ENCODE measurements at places on chromosomes 3 and 15. TPM values are rescaled to one million over a fixed set of nuclear protein-coding genes. Genes with fewer than 3 reads are reported as not detected.

IL20RB gene
- 0.32 TPM for polyA plus RNA-seq

ALDH1A2 gene
- 0.90 TPM for polyA plus RNA-seq

UPK1B gene
- not detected for polyA plus RNA-seq

CLEC3B gene
- polyA plus RNA-seq = 0.10 TPM

DAZL gene
- polyA plus RNA-seq = not detected

SSUH2 gene
- 125 TPM for polyA plus RNA-seq

DNA sequence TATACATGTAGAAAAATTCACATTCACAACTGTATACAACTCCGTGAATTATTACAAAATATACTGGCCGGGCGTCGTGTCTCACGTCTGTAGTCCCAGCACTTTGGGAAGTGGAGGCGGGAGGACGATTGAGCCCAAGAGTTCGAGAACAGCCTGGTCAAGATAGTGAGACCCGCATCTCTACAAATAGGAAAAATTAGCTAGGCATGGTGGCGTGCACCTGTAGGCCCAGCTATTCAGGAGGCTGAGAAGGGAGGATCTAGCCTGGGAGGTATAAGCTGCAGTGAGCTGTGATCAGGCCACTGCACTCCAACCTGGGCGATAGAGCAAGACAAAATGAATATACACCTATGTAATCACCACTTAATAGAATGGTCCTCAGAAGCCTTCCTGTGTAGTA, 1.3 kb downstream of the RAD51 start:
- no peak for DNase-seq

GRCh38 chr3:95335517-95335916, 1272.7 kb downstream of the NSUN3 start:
- no peak for DNase-seq

- DNase-seq = no peak
Measured at GRCh38 chr3:67654844-67655177, 399 bp upstream of the SUCLG2 start.

DNA sequence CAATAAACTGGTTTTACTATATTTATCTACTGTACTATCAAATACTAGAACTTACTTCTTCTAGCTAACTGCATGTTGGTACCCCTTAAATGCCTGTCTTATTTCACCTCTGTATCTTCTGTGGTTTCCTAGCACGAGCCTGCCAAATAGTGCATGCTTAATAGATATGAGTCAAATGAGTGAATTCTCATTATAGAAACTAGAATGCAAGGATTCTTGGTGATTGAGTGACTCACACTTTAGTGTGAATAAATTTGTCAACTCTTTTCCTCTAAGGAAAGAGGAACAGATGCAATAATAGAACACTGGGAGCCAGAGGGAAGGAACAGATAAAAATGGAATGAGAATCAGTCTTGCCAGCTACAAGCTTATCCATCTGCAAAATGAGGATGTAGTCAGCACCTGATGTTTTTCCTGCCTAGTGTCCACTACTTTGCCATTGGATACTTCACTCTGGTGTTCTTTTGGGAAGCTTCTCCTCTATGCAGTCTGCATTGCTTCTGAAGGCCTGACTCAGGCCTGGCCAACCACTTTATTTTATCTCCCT, 189.1 kb upstream of the CADPS start:
- no peak for DNase-seq

GRCh38 chr3:102074946-102075345, 225.6 kb downstream of the NFKBIZ start:
- DNase-seq = no peak

- DNase-seq = no peak
Measured at GRCh38 chr15:46523701-46524100, 888.9 kb downstream of the SQOR start.

- DNase-seq = peak; percentile 44
Measured at GRCh38 chr3:53312832-53313231, 34.5 kb downstream of the DCP1A start.

All from HepG2 (cell line).